ENCODE measurements at places on chromosomes 3 and 15.

DNA sequence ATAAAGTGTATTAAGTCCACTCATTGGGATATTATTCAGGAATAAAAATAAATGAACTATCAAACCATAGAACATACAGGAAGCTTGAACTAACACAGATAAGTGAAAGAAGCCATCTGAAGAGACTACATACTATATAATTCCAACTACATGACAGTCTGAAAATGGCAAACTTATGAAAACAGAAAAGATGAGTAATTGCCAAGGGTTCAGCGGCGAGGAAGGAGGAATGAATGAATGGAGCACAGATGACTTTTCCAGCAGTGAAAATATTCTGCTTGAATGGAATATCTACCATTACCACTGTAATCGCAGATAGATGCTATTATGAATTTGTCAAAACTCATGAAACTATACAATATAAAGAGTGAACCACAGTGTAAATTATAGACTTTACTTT is 79.7 kb downstream of the PEAK1 start:
- DNase-seq, result no peak

GRCh38 chr15:32807331-32807730 is 89.5 kb downstream of the GREM1 start:
- DNase-seq, result no peak

DNA sequence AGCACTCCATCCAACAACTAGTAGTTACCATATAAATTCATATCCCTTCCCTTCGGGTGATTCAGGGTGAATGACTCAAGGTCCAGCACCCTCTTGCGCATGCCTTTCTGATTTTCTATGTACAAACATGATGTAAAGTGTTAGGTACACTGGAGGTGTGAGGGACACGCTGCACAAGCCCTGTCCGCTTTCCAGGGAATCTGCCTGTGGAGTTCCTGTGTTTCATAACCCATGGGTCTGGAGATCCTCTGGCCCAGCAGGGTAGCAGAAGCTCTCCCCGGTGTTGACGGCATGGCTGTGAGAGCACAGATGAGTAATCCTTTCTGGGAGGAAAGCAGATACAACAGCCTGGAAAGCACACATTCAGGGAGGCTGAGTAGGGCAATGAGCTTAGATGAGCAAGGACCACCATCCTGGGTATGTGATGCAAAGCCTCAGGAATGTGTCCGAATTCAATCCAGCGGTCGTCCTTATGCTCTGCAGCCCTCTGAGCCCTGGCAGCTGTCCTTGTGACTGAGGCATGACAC is 142.9 kb upstream of the TP63 start:
- no peak for DNase-seq

DNA sequence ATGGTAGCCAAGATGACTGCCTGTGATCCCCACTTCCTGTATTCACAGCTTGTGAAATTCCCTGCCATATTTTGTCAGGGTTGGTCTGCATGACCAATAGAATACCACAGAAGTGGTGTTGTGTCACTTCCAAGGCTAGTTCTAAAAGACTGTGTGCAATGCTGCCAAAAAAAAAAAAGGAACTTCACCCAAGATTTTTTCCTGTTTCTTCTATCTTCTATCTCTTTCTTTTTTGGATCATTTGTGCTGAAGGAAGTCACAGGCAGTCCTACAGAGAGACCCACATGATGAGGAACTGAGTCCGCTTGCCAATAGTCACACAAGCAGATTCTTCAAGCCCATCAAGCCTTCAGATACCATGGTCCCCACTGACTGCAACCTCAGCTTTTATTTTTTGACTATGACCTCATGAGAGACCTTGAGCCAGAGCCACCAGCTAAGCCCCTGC is 18.1 kb upstream of the RAF1 start:
- no peak for DNase-seq

DNA sequence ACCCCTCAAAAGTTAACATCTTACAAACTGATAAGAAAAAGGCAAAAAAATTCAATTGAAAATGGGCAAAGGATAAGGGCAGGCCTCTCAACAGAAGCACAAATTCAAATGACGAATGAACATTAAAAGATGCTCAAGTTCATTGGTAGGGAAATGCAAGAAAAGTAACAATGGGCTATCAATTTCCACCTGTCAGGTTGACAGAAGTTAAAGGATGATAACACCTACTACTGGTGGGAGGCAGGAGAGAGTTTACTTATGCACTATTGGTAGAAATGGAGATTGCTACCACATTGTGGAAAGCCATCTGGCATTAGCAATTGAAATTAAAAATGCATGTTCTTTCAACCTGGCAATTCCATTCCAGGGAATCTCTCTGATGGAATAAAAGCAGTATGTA is 35.6 kb upstream of the TNFAIP8L3 start:
- no peak for DNase-seq

DNA sequence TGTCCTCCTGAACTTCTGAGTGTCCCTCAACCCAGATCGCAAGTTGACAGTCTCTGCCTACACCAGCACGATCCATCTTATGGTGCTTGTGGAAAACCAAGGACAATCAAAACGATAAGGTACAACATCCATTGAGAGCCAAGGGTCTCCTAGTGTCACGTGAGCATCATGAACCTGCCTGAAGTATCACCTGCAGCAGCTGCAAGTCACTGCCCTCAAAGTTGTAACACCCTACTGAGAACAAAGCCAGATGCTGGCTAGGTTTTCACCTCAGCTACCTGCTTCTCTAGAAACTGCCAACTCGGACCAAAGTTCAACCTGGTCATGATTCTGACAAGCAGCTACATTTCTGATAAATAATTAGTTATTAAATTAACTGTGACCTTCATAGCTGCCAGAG is 17.5 kb downstream of the C2CD4B start:
- DNase-seq, result no peak

DNA sequence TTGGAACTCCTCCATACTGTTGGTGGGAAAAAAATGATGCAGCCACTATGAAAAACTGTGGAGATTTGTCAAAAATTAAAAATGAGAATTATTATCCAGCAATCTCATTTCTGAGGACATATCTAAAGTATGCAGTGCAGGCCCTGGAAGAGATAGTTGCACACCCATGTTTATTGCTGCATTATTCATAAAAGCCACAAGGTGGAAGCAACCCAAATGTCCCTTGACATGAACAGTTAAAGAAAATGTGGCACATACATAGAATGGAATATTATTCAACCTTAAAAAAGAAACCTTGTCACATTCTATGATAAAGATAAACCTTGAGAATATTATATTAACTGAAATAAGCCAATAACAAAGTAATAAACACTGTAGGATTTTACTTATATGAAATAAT is 80.9 kb upstream of the ARHGEF26 start:
- DNase-seq, result no peak

DNA sequence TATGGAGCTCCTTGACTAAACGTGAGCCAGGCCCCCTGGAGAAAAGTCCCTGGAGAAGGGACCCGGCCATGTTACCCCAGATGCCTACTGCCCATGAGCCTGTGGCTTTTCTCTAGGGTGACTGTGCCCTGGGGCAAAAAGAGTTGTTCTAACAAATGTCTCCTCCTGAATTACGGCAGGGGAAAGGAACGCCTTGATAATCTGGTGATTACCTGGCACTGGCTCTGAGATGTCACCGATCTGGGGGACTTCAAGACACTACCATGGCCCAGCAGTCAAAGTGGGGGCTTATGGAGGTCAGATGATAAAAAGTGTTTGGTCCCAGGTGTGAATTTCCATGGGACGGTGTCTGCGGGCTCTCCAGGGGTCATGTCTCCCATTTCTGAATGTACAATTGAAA is 140.7 kb downstream of the KLF13 start:
- DNase-seq, result no peak

- DNase-seq, result no peak
Observed at GRCh38 chr3:39519554-39520288, 52.2 kb downstream of the MOBP start.

DNA sequence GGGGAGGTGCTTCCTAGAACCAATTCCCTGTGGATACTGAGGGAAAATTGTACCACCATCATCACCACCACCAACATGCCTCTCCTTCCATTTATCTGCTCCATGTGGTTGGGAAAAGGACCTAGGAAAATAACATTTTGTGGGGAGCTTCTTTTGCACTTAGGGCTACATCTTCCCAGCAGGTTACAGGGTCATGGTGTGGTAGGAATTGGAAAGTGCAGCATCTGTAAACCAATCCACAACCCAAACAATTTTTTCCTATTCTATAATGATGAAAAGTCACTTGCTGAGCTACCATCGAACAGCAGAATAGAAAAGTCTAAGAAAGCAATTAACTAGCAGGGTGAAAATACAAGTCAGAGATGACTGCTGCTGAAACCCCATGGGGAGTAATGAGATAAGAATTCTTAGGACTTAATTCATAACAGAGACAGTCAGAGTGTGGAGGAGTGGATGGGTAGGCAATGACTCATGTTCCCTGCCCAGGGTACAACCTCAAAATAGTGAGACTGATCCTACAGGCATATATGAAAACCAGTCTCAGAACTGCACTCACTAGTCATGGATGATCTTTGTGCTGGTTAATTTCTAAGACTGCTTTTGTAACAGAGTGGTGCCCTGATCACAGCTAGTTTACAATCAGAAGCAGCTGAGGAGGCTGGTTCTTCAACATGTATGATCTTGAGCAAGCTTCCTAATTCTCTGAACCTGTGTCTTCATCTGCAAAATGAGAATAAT is 38.1 kb upstream of the LEKR1 start:
- DNase-seq, result no peak

DNA sequence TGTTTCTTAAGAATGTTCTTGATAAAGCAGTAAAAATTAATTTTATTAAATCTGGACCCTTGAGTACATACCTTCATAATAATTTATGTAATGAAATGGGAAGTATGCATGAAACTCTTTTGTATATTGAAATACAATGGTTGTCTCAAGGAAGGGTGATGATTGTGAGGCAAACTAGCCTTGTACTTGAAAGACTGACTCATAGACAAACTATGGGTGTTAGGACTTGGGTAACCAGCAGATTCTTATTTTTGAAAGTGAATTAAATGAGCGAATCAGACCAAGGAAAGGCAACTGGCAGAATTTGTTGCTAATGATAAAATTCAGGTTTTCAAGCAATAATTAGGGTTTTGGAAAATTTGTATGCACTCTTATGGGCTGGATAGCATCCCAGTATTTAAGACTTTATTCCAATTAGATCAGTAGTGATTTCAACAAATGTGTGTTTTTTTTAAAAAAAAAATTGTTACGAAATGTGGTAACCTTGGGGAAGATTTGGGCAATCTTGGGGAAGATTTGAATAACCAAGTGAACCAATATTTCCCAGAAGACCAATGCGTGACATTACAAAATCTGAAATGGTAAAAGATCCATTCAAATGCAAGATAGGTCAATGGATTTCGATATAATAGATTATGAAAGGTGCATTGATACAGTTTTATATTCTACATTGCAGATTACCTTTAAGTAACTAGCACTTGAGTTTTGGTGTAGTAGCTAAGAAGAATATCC is 42.0 kb downstream of the ATP2C1 start:
- DNase-seq, result no peak

GRCh38 chr3:14822134-14822533 is 3.4 kb downstream of the FGD5 start:
- DNase-seq, result no peak

- DNase-seq, result no peak
Observed at GRCh38 chr15:82014989-82015388, 30.8 kb downstream of the MEX3B start.
